ENCODE measurements at places on chromosomes 5 and 9.

DNA sequence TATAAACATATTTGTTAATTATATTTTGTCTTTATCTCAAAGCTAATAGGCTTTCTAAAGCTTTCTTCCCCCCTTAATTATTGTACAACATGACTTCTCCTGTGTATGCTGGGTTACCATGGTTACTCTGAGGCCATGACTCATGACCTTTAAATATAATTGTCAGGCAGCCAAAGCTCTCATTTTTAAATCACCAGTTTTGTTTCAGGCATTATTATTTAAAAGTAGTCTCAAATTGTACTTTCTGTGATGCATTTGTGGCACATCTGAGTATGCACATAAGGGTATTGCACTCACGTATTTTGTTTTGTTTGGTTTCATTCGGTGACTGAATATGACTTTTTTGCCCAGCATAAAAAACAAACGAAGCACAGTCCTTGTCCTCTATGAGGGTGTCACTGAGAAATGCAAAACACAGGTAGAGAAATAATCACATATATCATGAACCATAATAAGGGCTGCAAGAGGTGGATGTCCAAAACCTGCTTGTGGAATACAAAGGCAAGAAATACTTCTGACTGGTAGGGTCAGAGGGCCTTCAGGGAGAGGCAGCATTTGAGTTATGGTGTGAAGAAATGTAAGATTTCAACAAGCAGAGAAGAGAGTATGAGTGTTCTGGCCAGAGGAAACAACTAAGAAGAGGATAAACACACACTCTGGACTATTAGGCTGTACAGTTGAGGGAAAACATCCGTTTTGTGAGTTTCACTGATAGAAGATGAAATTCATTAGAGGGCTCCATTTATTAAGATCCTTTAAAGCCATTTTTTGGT, 2.1 kb downstream of the CCDC192 start:
- DNase-seq, result peak; percentile 83

GRCh38 chr9:110073356-110073905, 134.5 kb downstream of the C9orf152 start:
- DNase-seq, result no peak

GRCh38 chr9:101087426-101087825, 58.9 kb downstream of the PLPPR1 start:
- no peak for DNase-seq

GRCh38 chr5:10030219-10030831, 219.4 kb downstream of the ATPSCKMT start:
- DNase-seq, result peak; percentile 30

DNA sequence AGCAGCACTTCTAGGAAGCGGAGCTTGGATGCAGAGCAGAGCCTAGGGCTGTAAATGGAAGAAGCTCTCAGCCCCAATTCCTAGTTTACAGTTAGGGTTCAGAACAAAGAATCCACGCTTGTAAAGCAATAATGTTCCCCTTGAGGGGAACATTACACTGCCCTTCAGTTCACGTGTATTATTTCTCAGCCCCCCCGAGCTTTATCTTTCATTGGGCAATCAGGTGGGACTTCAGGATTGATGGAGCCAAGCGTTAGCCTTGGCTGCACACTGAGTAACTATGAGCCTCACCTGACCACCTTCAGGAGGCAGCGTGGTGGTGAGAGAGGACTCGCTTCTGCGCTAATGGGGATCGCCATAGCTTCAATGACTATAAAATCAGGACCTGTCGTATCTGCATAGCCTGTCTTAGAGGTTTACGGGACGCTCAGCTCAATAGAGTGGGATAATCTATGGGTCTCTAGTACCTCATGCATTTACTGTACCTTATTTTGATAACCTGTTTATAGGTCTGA, 157.0 kb upstream of the RASEF start:
- DNase-seq, result no peak

DNA sequence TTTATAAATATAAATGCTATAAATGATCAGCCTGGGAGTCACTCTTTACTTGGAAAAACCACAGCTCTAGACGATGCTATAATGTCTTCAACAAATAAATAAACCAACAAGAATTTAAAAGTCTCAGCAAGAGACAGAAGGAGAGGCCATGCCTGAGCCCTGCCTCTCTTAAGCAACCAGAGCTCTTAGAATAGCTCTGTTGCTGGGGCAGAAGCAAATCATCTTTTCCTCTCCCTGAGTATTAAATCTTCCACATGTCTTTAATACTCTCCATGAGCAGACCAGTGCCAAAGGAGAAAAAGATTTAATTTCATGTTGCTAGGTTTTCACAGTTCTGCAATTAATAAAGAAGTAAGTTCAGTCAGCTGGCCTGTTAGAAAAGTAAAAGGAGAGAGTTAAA, 408.0 kb upstream of the SLC30A5 start:
- no peak for DNase-seq
